BE2C (cell line): ENCODE measurements at places on chromosomes 4 and X.

DNA sequence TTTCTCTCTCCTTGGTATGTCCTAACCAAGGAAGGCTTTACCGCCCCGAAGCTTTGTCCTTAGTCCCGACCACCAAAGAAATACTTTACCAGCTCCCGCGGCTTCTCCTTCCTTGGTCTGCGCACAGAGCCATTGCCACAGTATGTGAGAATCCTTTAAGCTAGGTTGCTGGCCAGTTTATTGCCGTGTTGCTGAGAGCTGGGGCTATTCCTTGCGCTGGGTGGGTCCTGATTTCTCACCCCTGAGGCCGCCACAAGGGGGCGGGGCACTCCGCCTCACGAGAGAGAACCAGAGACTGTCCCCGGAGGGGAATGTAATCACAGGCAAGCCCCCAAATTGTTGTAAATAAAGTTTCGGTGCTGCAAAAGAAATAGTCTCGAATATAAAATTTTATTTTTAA, 331.0 kb upstream of the PCDH10 start:
- DNase-seq: peak; percentile 13

GRCh38 chrX:13050151-13050550, 5.7 kb upstream of the FAM9C start:
- DNase-seq: no peak

- DNase-seq: no peak
These were observed 590.0 kb downstream of the FSTL5 start for GRCh38 chr4:161573836-161574235.

GRCh38 chr4:113761620-113762185, at the start of gene CAMK2D:
Gene CAMK2D, minus strand, starts transcription at chr4:113761738. Its CDS starts 670 bp downstream, at chr4:113761068.
- DNase-seq: peak; percentile 93

GRCh38 chr4:53614591-53614990, 23.3 kb upstream of the LNX1 start:
- no peak for DNase-seq

DNA sequence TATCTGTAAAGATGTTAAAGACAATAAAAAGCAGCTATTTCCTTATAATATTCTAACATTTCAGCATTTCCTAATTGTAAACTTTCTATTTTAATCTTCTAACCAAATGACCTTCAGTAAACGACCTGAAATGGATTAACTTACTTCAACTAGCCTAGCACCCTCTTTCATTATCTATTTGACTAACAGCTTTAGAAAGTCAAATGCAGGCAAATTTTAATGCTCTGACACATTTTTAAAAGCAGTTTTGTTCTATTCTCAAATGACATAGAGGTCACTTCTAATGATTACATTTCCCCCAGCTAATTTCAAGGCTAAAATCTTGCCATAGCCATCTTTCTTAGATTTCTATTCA, 41.9 kb downstream of the SLC7A11 start:
- DNase-seq: no peak

GRCh38 chrX:19725641-19726040, 161.8 kb downstream of the SH3KBP1 start:
- no peak for DNase-seq
